ENCODE measurements at places on chromosomes 16 and 17.
A peak's percentile ranks its signal among the peaks of the same experiment; 100 is the strongest.

GRCh38 chr17:81460856-81461460 is 51.6 kb downstream of the ACTG1 start:
- DNase-seq: no peak

DNA sequence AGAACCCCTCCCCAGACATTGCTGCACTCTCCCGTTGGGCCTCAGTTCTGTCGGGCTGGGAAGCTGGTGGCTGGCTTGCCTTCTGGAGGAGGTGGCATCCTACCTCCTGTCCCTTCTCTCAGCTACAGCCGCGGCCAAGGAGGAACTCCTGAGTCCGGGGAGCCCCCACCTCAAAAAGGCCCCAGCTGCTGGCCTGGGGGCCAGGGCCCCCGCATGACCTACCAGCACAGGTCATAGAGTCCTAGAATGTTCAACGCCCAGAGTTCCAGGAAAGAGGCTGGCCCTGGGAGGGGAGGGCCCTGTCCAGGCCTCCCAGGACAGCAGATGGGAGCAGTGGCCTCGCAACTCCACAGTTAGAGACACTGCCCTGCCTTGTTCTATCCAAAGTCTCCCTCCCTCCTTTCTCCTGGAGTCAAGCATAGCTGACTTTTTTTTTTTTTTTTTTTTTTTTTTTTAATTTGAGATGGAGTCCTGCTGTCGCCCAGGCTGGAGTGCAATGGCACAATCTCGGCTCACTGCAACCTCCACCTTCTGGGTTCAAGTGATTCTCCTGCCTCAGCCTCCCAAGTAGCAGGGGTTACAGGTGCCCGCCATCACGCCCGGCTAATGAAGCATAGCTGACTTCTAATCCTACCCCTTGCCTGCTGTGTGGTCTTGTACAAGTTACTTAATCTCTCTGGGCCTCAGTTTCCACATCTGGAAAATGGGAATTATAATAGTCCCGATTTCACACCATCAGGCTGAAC is 7.1 kb downstream of the CARHSP1 start:
- DNase-seq: no peak

DNA sequence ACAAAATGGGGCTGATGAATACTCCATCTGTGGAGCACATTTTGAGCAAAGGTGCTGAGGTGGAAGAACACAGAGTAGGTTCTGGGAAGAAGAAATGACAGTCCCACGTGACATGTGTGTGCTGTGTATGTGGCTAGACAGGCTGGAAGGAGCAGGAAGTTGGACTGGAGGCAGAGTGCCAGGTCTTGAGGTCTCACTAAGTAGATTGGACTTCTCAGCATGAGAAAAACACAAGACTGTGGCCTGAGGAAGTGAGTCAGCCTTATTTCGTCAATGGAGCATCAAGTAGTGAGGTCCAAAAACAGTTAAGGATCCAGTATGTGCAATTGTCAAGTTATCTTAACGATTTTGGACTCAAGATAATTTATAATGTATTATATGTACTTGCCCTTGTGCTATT is 736.5 kb downstream of the KCNJ2 start:
- DNase-seq: no peak

DNA sequence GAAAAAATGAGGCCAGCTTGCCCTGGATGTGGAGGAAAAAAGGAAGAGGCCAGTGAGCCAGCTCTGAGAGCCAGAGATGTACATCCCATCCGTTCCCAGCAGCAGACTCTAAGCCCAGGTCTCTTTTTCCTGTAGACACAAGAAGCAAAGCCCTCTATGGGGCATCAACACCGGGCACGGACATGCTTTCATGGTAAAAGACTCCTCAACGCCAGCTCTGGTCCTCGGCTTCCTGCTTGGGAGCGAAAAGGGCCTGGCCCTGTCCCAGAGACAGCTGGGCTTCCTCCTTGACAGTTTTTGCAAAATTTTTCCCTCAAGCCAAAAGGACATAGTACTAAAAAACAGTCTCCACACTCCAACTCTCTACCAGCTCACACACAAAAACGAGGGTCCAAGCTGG is 27.1 kb downstream of the PELP1 start:
- DNase-seq: no peak

GRCh38 chr16:15037003-15037402 is 18.9 kb downstream of the NTAN1 start:
- no peak for DNase-seq

- no peak for DNase-seq
Observed at GRCh38 chr16:53998966-53999522, 287.5 kb downstream of the IRX3 start.

DNA sequence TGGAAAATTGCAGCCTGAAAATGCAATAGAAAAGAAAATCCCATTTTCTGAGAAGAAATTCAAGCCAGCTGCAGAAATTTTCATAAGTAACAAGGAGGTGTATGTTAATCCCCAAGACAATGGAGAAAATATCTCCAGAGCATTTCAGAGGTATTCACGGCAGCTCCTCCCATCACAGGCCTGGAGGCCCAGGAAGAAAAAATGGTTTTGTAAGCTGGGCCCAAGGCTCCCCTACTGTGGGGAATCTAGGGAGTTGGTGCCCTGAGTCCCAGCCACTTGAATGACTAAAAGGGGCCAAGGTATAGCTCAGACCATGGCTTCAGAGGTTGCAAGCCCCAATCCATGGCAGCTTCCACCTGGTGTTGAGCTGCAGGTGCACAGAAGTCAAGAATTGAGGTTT is 93.3 kb upstream of the ZNF267 start:
- no peak for DNase-seq

GRCh38 chr16:74936902-74937560 is 47.9 kb downstream of the WDR59 start:
- DNase-seq: peak; percentile 14

GRCh38 chr17:40301315-40301714 is 7.7 kb upstream of the RARA start:
- no peak for DNase-seq

- no peak for DNase-seq
Observed at GRCh38 chr17:40678902-40679522, 14.0 kb upstream of the KRT222 start.

- peak; percentile 37 for DNase-seq
Observed at GRCh38 chr16:67177743-67178699, 5.7 kb downstream of the MATCAP1 start.

DNA sequence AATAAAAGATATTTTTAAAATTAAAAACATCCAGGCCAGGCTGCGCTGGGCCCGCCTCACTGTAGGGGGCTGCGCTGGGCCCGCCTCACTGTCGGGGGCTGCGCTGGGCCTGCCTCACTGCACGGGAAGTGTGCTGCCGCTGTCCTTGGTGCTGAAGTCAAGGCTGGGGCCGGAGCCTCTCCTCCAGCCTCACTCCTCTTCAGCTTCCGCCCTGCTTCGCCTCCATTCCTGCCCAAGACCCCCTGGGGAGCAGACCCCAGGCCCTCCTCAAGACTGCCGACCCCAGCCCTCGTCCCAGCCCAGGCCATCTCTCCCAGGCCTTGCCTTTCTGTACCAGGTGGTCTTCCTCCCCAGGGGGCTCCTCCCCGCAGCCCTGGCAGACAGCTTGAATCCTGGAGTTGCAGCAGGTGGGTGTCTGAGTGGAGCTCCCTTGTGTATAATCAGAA is 26.2 kb downstream of the ENDOV start:
- DNase-seq: peak; percentile 33

DNA sequence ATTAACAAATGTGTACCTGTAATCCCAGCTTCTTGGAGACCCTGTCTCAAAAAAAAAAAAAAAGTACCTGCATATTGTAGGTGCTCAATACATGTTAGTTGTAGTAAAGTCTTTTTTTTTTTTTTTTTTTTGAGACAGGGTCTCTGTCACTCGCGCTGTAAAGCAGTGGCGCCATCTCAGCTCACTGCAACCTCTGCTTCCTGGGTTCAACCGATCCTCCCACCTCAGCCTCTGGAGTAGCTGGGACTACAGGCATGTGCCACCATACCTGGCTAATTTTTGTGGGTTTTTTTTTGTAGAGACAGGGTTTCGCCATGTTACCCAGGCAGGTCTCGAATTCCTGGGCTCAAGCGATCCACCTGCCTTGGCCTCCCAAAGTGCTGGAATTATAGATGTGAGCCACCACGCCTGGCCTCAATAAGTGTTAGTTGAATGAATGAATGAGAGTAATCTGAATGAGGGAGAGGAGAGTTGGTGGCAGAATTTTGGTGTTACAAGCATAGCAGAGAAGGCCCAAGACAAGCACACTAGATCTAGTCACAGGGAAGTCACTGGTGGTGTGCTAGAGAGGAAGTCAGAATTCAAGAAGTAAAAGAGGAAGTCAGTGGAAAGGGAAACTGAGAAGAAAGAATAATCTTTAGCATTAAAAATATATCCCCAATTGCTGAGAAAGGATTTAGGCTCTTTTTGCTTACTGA is 9.4 kb upstream of the MYL4 start:
- no peak for DNase-seq

DNA sequence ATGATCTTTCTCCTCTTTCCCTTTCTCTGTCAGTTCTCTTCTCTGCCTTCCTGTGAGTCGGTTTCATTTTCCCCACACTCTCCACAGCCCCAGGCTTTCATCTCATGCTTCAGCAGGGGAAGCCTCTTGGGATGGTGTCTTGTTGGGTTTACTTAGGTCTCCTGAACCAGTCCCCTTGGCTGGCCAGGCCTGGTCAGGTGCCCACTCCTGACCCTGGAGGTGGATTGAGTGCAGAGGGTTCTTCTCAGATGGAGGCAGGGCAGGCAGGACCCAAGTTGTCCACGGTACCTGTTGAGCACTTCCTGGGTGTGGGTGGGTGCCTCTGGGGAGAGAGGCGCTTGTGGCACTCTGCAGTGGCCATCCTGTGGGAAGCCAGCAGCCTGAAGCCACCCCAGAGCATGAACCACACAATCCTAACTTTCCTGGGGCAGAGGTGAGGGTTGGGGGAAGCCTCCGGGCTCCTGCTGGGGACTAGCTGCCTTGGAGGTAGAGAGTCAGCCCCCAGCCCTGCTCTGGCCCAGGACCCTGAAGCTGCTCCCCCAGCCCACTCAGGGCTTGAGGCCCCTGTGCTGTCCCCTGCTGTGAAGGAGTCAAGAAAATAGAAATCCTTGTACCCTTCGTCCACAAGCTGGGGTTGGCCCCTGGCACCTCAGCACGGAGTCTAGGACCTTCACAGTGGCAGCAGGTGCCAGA is 2.0 kb upstream of the RAP1GAP2 start:
- DNase-seq: no peak

GRCh38 chr16:79856581-79856980 is 256.0 kb upstream of the MAF start:
- no peak for DNase-seq

DNA sequence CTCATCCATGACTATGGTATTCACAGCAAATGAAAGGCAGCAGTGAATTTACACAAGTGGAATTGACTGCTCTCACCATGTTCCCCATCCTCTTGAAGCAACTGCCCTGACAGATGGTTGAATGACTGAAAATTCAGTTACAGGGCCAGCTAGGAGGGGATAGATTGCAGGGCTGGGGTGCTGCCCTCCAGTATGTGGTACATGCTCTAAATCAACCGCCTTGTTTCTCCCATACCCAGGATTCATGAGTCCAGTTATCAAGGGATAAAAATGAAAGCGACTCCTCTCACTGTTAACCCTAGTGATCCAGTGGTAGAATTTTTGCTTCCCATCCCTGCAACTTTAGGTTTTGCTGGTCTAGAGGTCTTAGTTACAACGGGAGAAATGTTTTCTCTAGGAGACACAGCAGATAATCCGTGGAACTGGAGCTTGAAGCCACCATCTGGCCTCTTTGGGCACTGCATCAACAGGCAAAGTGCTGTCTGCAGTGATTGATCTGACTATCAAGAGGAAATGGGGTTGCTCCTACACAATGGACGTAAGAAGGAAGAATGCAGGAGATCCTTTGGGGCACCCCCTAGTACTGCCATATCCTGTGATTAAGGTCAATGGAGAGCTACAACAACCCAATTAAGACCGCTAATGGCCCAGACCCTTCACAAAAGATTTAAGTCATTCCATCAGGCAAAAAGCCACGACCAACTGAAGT is 32.0 kb downstream of the SCPEP1 start:
- DNase-seq: peak; percentile 30

DNA sequence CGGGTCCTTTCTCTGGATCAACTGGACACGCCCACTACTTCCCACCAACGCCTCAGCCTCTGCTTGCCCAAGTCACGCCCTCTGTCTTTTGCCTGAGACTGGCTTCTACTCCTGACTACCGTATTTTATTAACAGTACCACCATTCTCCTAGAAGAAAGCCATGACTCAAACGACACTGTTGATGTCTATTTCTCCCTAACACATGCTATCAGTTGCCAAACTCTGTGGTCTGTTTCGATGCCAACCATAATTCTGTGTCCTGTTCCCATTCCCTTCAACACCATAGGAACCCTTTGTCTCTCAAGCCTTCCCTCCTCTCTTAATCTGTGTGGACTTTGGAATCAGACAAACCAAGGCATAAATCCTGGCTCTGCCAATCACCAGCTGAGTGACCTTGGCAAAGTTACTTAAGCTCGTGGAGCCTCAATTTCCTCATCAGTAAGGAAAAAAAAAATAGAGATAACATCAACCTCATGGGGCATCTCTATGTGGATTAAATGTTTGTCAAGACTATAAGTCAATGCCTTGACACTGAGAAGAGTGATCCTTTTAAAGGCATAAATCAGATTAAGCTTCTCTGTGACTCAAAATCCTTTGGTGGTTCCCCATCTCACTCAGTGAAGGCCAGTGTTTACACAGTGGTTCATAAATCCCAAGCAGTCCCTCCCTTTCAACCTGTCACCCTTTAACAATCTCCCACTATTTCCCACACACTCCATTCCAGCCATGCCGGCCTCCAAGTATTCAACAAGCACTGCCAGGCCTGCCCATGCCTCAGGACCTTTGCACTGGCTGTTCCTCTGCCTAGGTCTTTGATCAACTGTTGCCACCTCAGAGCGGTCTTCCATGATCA is 45.6 kb downstream of the ERN1 start:
- no peak for DNase-seq

DNA sequence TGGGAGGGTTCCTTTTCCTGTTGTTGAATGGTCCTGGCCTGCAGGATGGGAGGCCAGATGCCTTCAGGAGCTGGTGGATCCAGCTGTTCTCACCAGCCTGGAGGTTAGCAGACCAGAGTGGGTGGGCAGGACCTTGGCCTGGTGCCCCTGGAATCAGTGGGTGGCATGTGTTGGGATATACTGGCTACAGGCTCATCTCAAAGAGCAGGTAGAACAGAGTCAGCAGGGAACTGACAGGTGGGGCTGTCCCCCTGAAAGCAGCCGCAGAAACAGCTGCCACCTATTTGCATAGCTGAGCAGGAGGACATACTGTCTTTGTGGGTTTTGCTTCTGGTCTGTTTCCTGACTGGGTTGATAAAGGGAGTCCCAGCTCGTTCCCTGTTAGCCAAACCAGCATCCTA is 144.1 kb downstream of the RAB11FIP4 start:
- DNase-seq: no peak

DNA sequence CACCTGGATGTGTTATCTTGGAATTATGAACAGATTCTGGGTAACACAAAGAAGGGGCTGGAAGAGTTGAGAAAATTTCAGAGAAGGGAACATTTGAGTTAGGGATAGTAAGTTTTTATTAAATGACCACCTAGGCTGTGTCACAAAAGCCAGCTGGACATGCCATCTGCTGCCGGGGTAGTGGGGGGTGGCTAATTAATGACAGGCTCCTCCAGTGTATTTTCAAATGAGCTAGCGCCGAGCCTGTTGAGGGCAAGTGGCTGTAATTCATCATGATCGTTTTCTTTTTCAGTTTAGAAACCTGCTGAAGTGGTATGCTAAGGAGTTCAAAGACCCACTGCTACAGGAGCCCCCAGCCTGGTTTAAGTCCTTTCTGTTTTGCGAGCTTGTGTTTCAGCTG is 6.2 kb downstream of the TMEM97 start:
- DNase-seq: no peak

- no peak for DNase-seq
Observed at GRCh38 chr17:61408151-61409041, 8.8 kb downstream of the TBX2 start.

GRCh38 chr17:41333098-41333497 is 17.5 kb downstream of the KRT33A start:
- DNase-seq: no peak

GRCh38 chr17:36934692-36935630 is 2.3 kb upstream of the LHX1 start:
- DNase-seq: no peak

Measured in stimulated activated CD4-positive, alpha-beta T cell treated with anti-CD3 and anti-CD28 coated beads, Interleukin-4, amount 100 ng/mL, for 48 hours (primary cell).